ENCODE measurements at places on chromosomes 6 and 20.

DNA sequence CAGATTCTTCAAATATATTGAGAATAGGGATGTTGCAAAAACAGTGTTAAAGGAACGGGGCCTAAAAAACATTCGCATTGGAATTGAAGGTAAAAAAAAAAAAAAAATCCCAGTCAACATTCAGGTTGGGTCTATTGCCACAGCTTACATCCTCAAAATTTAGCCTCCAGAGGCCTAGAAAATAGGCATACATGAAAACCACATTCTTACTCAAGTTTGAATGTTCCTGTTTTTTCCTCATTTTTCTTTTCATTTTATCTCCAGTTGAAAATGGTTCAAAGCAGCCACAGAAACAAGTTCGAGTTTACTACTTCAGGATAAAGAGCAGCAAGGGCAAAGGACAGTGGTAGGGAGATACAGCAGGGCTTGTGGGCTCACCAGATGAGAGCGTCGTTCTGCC lies 41.9 kb downstream of the KCTD20 start:
- no peak for DNase-seq

DNA sequence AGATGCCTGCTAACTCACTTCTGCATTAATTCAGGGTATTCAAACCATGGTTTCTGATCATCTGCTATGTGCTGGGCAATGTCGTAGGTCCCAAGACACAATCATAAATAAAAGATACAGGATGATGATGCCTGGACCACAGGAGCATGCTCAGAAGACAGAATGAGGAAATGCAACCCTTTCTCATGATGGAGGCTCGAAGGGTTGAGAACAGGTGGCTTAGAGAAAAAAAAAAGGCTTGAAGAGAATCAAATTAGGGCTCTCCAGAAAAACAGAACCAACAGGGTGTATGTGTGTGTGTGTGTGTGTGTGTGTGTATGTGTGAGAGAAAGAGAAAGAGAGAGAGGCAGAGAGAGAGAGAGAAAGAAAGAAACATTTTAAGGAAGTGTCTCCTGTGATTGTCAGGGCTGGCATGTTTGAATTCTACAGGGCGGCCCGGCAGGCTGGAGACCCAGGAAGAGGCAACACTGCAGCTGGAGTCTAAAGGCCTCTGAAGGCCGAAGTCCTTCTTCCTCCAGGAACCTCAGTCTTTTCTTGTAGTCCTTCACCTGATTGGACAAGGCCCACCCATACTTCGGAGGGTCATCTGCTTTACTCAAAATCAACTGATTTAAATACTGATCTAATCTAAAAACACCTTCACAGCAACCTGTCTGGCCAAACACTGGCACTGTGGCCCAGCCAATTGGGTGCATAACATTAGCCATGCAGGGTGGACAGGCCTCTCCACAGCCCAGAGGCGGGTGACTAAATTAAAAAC lies 143.8 kb downstream of the ERMARD start:
- no peak for DNase-seq

DNA sequence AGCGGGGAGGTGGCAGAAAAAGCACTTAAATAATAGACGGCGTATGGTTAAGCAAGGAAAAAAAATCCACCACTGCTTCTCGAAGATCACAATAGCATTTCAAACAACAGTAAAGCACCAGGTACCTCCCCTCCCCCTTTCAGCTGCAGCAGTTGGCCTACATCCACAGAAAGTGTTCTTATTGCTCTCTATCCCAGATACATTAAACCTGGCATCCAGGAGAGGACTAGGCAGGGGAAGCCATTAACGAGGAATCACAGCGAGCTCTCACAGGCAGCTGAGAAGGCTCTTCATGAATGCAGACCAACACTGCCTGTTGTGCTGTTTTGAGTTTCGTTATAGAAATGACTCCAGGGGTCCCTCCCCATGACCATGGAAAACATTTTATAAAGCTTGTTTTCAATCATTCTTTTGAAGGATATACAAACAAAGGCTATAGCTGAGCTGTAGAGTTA lies 11.8 kb downstream of the FYN start:
- DNase-seq, result no peak

DNA sequence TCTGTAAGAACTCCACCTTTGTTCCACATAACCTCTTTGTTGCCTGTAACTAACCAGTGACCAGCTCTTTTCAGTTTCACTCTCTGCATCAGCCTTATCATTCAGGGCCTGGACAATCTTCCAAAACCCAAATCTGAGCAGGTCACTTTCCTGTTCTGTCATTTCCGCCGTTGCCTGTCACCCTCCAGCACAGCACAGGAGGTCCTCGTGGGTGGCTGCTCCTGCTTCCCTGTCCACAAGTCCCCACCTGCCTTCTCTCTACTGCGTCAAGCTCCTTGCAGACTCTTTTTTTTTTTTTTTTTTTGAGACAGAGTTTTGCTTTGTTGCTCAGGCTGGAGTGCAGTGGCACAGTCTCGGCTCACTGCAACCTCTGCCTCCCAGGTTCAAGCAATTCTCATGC lies 73.9 kb downstream of the MTHFD1L start:
- DNase-seq, result no peak

DNA sequence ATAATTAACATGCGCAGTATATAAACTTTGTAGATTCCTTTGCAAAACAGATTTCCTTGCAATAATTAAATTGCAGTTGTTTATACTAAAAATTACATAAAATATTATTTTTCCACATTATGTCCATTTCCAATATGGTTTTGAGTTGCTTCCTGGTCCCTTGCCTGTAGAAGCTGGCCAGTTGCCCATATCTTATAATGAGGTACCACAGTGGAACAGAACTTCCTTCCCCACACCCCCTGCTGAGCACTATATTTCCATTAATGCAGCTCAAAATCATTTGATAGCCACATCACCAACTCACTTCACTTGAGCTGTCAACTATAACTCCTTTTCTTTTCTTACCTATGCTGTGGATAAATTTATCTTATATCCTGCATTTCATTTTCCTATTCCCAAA lies 194.6 kb downstream of the DST start:
- DNase-seq, result no peak

GRCh38 chr6:52336919-52337561 lies 24.9 kb upstream of the PAQR8 start:
- DNase-seq, result no peak

DNA sequence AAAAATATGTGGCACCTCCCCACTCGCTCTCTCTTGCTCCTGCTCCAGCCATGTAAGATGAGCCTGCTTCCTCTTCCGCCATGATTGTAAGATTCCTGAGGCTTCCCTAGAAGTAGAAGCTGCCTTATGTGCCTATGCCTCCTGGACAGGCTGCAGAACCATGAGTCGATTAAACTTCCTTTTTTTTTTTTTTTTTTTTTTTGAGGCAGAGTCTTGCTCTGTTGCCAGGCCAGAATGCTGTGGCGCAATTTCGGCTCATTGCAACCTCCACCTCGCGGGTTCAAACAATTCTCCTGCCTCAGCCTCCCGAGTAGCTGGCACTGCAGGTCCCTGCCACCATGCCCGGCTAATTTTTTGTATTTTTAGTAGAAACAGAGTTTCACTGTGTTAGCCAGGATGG lies 112.5 kb downstream of the FAM217A start:
- DNase-seq, result no peak

GRCh38 chr6:122853259-122853995 lies 64.4 kb downstream of the SMPDL3A start:
- DNase-seq, result no peak

GRCh38 chr6:107064579-107065065 lies 36.6 kb downstream of the MTRES1 start:
- no peak for DNase-seq

GRCh38 chr6:161134550-161135298 lies 139.1 kb downstream of the AGPAT4 start:
- DNase-seq, result no peak

DNA sequence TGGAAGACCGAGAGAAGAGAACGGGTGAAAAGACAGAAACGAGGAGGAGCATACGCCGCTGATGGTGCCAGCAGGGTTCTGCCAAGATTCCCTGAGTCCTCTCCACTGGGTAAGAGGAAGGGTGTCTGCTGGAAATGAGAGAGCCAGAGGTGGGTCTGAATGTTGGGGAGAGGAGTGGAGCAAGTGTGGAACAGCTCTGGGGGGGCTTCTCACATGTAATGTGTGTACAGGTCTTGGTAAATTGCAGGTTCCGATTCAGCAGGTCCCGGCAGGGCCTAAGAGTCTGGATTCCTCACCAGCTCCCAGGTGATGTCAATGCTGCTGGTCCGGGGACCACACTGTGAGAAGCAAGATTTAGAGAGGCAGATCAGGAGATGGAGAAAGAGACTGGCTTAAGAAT lies 1.5 kb upstream of the EBF4 start:
- DNase-seq, result no peak

- no peak for DNase-seq
These were observed 77.0 kb downstream of the ATXN1 start for GRCh38 chr6:16684195-16684689.

GRCh38 chr20:59010321-59010994 lies 3.4 kb upstream of the CTSZ start:
- DNase-seq, result no peak

DNA sequence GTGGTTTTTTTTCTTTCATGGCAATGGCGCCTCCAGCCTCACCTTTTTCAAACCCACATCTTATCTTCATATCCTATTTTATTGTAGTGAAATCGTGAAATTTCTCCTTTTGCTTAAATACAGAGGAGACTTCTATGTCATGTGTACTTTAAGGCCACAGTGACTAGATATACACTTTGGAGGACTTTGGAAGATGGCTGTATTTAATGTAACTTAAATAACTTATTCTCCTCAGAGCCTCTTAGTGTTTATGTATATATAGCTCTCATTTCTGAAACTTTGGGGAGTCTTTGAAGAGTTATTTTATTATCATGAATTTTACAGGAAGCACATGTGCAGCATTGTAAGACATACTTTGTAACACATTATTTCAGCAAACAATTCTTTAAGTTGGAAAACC lies 968 bp downstream of the LAMA2 start:
- no peak for DNase-seq

All from omental fat pad (tissue), 4 donors.